ENCODE measurements at places on chromosomes 13 and 19. TPM values are rescaled to one million over a fixed set of nuclear protein-coding genes. Genes with fewer than 3 reads are reported as not detected.
A peak's percentile ranks its signal among the peaks of the same experiment; 100 is the strongest.

IQCN gene
- 5.9 TPM for polyA plus RNA-seq

CABP5 gene
- polyA plus RNA-seq = 0.10 TPM

GJB6 gene
- polyA plus RNA-seq = 3.6 TPM

ZNF564 gene
- polyA plus RNA-seq = 14.4 TPM

MCEMP1 gene
- 0.12 TPM for polyA plus RNA-seq

ZNF98 gene
- 4.6 TPM for polyA plus RNA-seq

ZNF44 gene
- polyA plus RNA-seq = 56.4 TPM

CBY2 gene
- 0.68 TPM for polyA plus RNA-seq

LILRA1 gene
- 0.29 TPM for polyA plus RNA-seq

GSX1 gene
- not detected for polyA plus RNA-seq

PGLYRP1 gene
- polyA plus RNA-seq = 0.24 TPM

ADAMTS10 gene
- 38.6 TPM for polyA plus RNA-seq

RASAL3 gene
- 1.4 TPM for polyA plus RNA-seq

S1PR5 gene
- polyA plus RNA-seq = 2.0 TPM

DNA sequence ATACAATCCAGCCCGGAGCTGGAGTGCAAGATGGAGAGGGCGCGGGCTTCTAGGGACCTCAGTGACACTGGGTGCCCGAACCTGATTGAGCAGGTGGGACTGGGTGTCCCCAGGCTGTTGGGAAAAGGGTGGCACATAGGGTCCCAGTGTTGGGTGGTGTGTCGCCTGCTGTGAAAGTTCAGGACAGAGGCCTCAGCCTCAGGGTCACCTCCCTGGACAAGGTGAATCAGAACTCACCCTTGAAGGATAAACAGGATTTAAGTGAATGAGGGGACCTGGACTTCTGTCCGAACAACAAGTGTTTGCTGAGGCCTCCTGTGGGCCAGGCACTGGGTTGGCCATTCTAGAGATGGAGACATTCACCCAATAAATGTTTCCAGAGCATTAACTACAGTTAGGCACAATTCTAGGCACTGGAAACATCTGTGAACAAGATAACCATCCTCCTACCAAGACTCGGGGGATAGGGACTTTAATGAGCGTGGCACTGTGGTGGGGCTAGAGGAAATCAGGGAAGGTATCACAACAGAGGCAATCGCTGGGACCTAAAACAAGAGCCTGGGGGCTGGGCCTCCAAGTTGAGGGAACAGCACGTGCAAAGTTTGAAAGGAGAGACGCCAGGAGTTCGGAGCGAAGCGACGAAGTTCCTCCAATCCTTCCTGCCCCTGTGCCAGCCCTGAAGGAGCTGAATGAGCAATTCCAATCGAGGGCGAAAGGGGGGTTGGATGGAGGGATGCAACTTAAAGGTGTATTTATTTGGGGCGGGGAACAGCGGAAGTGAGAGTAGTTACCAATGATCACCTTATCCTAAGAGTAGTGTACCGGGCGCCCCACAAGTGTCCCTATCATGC, 921 bp upstream of the POLD1 start:
- no peak for DNase-seq

DNA sequence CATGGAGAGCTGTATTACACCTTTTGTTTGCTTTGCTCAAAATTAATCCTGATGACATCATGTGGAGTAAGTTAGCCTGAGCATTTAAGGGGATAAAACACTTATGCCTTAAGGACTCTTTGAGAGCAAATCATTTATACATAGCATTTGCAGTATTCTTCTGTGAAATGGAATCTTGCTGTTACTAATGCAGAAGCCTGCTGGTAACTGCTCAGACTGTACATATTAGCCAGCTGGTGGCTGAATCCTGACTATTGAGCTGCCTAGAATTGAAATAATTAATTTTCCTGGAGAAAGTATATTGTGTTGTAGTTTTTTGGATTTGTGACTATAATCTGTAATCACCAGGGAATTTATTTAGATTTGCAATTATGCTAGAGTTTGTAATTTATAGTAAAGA, 363.2 kb downstream of the GPC6 start:
- DNase-seq = no peak

GRCh38 chr19:7610491-7611240, 15.0 kb downstream of the CAMSAP3 start:
- DNase-seq = no peak

GRCh38 chr13:81874253-81874652, 1533.3 kb upstream of the SPRY2 start:
- DNase-seq = no peak

GRCh38 chr13:98509271-98510155, 67.4 kb downstream of the STK24 start:
- no peak for DNase-seq

DNA sequence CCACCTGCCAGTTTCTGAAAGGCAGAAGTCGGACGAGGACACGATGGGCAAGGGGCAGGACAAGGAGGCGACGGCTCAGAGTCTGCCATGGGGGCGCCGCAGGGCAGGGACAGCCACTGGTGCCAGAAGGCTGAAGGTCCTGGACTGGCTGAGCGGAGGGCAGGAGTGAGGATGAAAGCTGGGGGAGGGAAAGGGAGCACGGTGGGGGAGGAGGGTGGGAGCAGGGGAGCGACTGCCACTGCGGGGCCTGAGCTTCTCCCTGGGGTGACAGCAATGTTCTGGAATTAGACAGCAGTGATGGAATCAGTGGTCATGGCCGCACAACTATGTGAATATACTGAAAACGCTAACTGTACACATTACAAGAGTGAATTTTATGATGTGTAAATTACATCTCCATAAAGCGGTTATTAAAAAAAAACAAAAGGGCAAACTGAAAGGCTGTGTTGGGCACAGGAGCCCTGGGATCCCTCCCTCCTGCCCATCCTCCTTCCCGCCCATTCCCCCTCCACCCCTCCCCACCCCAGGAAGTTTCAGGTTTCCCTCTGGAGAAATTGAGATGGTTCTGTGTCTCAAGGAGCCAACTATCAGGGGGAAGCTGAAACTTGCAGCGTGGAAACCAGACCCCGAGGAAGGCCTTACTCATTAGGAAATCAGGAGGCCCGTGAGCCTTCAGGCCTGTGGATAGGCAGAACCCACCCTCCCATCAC, 15.9 kb downstream of the MLLT1 start:
- no peak for DNase-seq

GRCh38 chr19:45130888-45131615, 29.7 kb downstream of the NKPD1 start:
- no peak for DNase-seq

DNA sequence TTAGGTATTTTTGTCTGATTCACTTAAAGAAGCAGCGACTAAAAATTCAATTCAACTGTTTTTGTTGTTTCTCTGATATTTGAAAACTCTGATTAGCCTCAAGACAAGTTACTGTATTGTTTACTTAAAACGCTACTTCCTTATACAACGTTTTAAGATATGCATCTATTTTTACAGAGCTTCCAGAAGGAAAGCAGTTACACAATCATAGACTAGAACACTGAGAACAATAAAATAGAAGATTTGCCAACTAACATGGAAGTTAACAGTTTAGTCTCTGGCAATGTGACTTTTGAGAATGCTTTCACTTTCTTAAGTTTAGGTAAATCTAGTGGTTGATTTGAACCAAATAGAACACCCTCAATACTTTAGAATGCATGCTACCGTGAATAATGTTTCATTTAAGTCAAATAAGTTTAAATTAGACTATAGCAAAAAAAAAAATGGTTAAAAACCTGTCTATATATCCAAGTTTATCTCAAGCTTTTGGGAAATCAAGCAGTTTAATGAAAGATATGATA, 614.8 kb downstream of the DACH1 start:
- no peak for DNase-seq

- no peak for DNase-seq
Measured at GRCh38 chr13:32224916-32225315, 90.2 kb downstream of the ZAR1L start.

DNA sequence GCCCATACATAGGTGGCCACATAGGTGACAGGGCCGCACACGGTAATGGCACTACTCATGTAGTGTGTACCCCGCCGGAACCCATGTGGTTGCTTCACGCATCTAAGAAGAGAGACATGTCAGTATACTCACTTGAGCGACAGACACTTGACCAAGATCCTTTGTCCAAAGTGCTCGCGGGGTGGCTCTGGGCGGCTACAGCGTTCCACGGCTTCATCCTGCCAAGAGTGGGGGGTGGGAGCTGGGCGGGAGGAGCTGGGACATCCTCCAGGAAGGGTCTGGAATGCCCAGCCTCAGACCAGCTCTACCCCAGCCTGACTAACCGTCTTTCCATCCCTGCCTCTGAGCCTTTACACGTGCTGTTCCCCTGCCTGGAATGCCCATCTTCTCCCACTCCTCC, 8.5 kb downstream of the ANGPTL8 start:
- no peak for DNase-seq

DNA sequence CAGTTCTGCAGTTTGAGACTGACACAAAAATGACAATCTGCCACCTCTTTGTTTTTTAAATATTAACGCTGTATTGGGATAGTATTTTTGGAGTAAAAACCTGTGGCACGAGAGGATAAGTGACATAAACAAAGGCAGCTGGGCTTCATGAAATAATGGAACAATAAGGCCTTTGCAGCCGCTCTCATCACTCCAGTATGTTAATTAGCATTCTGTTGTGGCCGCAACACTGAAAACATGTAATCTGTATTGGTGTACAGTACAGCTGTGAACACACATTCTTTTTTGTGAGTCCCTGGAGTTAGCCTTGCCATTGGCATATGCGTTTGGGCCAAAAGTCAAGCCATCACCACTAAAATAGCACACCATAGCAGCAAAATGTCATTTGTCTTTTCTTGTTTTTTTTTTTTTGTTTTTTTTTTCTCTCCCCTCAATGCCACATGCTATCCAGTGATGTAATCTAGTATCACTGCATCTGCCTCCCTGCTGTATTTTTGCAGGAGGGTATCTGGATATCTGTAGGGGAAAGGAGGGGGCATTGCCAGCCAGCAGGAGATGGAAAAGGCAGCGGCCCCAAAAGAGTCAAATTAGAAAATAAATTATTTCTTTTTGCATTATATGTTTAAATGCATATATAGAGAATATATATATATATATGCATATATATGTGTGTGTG, 885 bp upstream of the ZNF536 start:
- no peak for DNase-seq

DNA sequence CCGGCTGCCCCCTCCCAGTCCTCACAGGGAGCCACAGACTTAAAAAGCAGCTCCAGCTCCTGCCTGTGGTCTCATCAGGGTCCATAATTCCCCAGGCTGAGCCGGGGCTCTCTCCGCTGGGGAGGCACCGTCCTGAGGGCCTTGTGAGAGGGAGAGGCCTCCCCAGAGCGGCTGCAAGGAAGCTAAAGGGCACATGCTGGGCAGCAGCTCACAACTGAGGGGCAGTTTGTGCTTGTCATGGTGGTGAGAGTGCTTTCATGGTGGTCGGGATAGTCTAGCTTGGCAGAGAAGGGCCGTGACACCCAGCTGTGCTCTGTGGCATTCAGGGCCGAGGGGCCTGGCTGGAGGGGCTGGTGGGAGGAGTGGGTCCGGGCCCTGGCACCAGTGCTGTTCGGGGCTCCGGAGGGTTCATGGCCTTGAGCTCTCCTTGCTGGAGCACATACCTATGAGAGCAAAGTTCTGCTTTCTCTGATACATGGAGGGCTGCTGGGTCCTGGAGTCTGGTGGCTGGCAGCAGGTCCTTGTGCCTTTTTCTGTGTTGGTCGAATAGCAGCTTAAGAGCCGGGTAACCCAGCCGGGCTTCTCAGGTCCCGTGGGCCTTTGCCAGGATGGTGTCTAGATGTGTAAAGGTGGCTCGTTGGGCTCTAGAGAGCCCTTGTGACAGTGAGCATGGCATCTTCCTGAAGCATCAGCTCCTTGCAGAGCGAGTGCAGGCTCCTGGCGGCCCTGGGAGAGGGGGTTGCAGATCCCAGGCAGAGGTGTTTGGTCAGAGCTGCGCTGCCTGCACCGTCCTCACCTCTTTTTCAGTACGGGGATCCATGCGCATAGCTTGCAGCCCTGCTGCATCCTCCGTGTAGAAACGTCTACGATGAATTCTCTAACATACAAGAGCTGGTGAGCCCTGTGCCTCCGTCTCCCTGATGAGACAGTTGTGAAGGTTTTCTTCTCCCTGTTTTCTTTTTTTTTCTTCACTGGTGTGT, 8.8 kb downstream of the UPF1 start:
- DNase-seq = no peak

- DNase-seq = no peak
Measured at GRCh38 chr19:46892252-46893179, 31.7 kb downstream of the ARHGAP35 start.

GRCh38 chr13:35393886-35394285, 82.6 kb downstream of the MAB21L1 start:
- DNase-seq = no peak

DNA sequence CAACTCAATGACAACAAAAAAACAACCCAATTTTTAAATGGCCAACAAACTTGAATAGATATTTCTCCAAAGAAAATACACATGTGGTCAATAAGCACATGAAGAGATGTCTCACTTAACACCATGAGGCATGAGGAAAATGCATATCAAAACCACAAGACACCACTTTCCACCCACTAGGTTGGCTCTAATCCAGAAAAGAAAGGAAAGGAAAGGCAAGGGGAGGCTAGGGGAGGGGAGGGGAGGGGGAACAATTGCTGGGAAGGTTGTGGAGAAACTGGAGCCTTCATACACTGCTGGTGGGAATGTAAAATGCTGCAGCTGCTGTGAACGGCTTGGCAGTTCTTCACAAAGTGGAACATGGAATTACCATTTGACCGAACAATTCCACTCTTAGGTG, 854.3 kb downstream of the UQCRFS1 start:
- DNase-seq = no peak

DNA sequence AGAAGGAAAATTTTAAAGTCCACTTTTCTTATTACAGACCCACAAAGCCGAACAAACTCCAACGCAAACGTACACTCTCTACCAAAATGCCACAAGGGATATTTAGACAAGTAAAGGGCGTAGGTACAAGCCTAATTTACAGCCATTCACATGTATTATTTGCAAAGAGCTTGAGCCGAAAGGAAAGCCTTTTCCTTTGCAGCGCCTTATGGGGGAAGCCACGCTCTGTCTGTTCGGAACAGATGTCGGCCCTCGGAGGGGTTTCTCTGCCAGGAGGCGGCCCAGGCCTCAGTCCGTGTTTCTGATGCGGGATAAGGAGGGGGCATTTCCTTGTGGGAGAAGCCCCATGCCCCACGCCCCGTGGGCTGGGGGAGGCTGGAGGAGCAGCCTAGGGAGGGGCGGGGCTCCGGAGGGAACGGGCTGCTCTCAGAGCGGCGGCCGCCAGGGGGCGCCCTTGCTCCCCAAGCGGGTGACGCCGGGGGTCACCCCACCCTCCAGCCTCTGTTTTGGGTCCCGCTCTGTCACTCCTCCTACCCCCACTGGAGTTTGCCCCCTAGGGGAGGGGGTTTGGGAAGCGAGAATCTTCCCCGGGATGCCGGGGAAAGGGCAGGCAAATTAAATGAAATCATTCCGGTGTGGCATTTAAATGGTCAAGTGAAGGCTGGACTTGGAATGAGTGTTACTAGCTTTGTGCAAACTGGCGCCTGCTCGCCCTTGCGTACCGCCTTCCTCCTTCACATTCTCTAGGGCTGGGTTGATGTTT, 2.9 kb downstream of the HTR2A start:
- DNase-seq = peak; percentile 62

- no peak for DNase-seq
Measured at GRCh38 chr19:1327125-1327524, 41.5 kb downstream of the EFNA2 start.
